Bone marrow (tissue), 2 donors: ENCODE measurements at places on chromosomes 1 and 21.

DNA sequence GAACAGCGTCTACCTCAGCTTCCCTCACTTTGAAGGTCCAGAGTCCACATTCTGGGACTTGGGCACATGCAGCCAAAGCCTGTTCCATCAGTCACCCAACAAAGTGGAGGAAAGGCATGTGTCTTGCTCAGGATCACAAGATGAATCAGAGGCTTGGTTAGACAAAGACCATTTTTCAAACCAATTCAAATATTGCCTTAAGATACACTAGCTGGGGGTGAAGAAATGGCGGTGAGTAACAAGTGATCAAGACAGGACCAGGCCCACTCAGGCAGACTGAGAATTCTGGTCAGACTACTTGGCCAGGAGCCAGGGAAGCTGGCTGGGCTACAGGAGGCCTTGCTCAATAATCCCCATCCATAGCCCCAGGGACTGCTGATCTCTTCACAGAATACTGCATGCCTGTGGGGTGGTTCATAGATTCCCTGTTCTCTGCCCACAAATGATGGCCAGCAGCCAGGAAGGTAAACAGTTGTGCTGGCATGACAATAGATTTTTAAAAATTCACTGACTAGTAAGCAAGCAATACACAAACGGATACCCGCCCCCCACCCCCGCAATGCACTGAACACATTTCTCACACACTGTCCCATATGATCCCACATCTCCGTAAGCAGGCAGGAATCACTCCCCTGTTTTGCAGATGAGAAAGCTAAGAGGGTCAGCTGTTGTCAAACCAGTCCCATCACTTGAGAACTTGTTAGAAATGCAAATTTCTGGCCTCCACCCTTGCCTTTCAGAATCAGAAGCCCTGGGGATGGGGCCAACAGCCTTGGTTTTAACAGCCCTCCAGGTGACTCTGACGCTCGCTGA is 27.2 kb downstream of the ERI3 start:
- DNase-seq, result no peak

GRCh38 chr1:64838486-64838885 is 93.6 kb downstream of the RAVER2 start:
- DNase-seq, result no peak

- DNase-seq, result peak; percentile 38
Measured at GRCh38 chr1:1433804-1434130, 1.7 kb upstream of the VWA1 start.

DNA sequence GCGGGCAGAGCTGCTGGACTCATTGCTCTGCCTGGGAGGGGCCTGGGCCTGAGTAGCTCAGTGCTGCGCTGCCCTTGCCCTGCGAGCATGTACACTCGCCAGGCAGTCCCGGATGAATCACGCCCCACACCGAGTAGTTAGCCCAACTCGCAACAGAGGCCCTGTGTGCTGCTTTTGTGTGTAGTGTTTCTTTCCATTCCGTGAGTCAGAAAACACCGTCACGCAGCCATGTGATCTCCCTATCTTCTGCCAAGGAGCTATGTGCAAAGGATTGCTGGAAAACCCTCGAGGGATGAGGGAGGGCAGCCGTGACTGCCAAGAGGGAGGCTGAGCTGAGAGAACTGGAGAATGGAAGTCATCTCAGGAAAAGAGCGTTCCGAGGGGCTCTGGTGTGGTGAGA is 37.3 kb downstream of the NENF start:
- no peak for DNase-seq

DNA sequence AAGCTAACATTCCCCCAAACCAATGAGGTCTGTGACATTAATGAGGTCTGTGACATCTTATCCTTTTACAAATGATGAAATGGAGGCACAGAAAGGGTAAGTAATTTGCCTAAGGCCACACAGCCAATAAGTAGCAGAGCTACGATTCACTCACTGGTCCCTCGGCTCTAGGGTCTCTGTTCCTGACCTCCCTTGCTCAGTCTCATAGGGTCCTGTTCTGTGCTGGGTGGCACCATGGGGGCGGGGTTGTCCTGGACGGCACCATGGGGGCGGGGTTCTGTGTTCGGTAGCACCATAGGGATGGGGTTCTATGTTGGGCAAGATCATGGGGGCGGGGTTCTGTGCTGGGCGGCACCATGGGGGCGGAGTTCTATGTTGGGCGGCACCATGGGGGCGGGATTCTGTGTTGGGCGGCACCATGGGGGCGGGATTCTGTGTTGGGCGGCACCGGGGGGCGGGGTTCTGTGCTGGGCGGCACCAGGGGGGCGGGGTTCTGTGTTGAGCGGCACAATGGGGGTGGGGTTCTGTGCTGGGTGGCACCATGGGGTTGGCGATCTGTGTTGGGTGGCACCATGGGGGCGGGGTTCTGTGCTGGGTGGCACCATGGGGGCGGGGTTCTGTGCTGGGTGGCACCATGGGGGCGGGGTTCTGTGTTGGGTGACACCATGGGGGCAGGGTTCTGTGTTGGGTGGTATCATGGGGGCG is 55.6 kb downstream of the CLSTN1 start:
- no peak for DNase-seq

DNA sequence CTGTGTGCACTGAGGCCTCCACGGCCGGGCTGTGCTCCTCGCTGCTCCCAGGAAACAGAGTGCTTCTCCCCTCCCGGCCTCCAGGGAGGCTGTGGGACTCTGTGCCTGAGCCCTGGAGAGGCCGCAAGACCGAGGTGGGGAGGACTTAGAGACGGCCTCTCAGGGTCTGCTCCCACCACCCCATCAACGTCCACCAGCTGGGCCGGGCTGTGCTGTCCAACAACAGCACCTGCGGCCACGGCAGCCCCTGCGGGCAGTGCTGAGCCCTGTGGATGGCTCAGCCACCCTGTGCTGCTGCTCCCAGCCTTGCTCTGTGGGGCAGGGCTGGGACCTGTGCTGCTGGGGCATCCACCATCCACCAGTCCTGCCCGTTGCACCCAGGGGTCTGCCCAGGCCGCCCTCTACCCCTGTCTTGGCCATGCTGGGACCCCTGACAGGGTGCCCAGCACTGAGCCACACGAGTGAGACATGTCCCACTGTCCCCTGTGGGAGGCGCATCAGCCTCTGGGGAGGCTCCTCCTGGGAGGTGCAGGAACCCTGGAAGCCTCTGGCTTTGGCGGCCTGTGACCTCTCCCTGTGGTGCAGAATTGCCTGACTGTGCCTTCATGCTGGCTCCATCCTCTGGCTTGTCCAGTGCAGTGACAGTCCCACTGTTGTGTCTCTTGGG is 31.2 kb upstream of the LRRC3 start:
- DNase-seq, result no peak

DNA sequence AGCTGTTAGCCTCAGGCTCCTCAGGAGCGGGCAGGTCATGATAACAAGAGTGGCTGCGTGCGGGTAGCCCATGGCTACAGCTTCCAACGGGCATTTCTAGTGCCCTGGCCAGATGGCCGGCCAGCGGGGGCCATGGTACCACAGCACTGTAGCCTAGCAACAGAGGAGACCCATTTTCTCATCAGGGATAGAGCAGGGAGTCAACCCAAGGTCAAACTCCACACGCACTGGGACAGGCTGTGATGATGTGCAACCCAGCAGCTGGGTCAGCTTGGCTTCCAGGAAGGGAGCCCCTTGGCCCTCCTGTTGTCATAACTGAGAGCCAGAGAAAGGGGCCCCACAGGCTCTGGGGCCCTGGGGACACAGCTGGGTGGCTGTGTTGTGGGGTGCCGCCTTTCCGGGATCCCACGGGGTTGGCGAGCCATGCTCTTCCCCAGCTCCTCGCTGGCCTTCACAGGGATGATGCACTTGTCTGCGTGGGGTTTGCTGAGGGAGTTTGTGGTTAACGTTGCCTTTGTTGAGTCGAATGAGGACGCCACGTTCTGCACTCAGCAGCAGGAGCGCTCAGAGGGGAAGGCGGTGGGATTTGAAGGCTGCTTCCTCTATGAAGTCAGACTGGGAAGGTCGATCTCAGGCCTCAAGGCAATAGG is 46.3 kb downstream of the COL18A1 start:
- no peak for DNase-seq

DNA sequence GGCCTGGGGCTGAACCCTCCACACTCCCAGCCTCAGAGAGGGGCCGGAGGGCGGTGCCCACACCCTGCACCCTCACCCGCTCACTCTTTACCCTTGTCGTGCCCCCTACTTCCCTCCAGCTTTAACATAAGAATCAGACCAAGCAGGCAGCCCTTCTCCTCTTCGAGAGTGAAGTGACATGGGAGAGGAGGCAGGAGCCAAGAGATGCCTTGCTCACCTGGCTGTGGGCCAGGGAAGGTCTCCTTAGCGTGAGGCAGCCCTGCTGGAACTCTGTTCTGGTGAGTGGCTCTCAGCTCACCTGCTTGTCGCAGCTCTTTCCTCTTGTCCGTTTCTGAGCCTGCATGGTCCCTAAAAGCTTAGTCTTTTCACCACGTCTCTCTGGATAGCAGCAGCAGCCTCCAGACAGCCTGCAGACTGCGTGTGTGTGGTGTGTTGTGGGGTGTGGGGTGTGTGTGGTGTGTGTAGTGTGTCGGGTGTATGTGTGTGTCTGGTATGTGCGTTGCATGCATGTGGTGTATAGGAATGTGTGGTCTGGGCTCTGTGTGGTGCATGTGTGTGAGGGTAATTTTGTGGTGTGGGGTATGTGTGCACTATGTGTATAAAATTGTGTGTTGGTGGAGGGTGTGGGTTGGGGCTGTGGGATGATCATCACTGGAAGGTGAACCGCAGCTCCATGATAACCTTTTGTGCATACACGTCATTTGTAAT is 86.7 kb downstream of the CCDC185 start:
- DNase-seq, result no peak

DNA sequence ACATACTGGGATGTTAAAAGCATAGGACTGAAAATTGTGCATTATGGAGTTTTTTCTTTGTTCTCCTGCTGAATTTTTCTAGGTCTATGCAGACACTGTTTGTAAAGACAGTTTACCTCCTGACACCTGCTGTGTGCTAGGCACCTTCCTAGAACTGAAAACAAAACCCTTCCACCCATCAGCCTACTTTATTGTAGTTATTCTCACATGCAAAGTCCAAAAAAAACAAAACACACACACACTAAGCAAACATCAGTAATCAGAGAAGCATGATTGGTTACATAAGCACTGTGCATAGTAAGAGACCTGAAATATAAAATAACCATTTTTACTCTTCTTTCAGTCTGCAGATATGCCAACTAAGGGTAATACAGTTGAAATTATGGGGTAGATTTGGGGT is 195.1 kb downstream of the CRB1 start:
- no peak for DNase-seq

- no peak for DNase-seq
Measured at GRCh38 chr1:177779166-177779965, 190.5 kb downstream of the SEC16B start.

- no peak for DNase-seq
Measured at GRCh38 chr1:236425031-236425663, 31.1 kb downstream of the EDARADD start.

GRCh38 chr1:228367798-228368791 is 38.5 kb downstream of the TRIM11 start:
- no peak for DNase-seq

DNA sequence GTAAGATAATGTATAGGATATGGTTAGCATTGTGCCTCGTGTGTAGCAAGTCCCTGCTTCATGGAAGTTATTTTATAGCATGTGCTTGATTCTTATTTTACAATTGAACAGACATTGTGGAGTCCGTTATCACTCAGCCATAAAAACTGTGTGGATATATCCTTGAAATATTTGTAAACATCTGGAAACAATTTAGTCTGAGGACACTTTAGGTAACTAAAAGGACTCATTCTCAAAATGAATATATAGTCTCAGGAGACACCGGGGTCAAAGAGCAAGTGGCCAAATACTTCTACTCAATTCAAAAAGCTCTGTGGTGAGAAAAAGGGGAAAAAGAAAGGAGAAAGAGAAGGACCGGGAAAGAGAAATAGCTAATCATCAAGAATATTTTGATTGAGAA is 23.7 kb downstream of the PRRX1 start:
- DNase-seq, result no peak

DNA sequence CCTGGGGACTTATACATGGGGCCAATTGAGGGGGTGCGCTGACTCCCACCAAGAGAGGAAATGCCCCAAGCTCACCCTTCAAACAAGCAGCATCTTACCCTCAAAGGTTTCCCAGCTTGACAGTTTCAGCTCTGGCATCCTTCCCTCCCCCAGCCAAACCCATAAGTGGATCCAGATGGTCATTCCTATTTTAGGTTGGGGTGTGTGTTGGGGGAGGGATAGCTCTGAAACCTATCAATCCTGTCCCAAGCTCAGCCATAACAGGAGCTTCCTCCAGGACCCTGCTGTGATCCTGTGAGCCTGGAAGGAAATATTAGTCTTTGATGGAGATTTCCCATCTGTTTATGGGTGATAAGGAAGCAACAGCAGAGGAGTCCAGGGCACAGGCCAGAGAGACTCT is 3.4 kb upstream of the TMEM222 start:
- no peak for DNase-seq

GRCh38 chr1:109214695-109215623 is 1.2 kb downstream of the SARS1 start:
- peak; percentile 27 for DNase-seq

GRCh38 chr1:228438266-228438665 is 21.6 kb upstream of the TRIM17 start:
- no peak for DNase-seq

GRCh38 chr1:207648334-207649209 is 3.6 kb downstream of the CR1L start:
- DNase-seq, result no peak

- DNase-seq, result no peak
Measured at GRCh38 chr1:12197483-12197880, 30.7 kb downstream of the TNFRSF1B start.

DNA sequence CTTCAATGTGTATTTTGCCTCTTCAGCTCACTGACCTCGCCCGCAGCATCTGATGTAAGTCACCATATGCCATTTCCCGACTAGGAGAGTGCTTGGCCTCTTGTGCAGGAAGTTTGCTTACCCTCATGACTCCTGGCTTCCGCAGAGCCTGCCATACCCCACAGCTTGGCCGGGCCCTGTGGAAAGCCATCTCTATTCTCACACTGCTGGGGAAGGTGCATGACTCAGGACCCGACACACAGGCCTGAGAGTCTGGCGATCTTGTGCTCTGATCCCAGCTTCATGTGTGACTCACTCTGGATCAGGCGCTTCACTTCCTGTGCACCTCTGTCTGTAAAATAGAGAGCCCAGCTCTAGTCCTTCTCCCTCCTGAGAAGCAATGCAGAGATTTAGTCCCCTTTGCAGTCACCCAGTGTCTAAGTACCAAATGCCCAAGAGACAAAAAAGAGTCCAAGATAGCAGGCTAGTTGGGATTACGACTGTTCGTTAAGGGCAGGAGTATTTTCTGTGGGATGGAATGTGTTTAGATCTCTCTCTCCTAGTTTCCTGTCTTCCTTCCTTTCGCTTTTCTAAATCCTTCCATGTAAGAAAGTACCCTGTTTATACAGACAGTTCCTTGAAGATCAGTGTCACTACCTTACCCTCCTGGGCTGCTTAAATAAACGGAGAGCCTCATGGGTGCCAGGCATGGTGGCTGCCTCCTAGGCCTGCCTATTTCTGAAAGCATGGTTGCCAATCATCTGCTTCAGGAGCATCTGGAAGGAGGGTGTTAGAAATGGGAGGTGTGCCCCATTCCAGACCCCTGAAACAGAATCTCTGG is 62.8 kb upstream of the KIF26B start:
- DNase-seq, result no peak

GRCh38 chr1:151371370-151372057 is 991 bp downstream of the SELENBP1 start:
- DNase-seq, result no peak

GRCh38 chr1:96090134-96090533 is 631.5 kb upstream of the PTBP2 start:
- DNase-seq, result no peak
